ENCODE measurements at places on chromosomes 5 and 9. TPM values are rescaled to one million over a fixed set of nuclear protein-coding genes. Genes with fewer than 3 reads are reported as not detected.

DNA sequence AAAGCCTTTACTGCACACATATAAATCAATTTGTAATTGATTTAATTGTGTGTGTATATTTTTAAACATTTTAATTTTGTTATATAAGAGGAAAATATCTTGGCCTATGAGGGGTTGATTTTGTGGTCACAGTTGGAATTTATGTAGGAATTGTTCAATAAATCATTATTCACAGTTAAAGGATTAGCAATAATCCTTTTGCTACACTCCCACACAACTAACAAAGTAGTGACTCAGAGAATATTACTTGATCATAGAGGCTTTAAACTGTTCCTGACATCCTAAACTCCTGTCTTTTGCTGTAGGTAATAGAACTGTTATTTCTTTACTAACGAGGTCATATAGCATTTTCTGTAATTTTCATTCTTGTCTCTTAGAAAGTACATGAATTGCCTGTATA lies 95.5 kb downstream of the ZCCHC7 start:
- no peak for DNase-seq

- no peak for DNase-seq
Observed at GRCh38 chr5:59579101-59579823, 314.3 kb downstream of the PDE4D start.

GRCh38 chr5:11323761-11324160 lies 562.7 kb upstream of the DAP start:
- no peak for DNase-seq

GRCh38 chr5:170251462-170251861 lies 18.7 kb downstream of the C5orf58 start:
- no peak for DNase-seq

The BTNL9 gene
- 5.8 TPM for polyA plus RNA-seq

The CD72 gene
- 3.4 TPM for polyA plus RNA-seq

The SLC30A5 gene
- 93.1 TPM for polyA plus RNA-seq

The CDC20B gene
- polyA plus RNA-seq: 0.64 TPM
